Anterior cingulate cortex (tissue), 58 donors: ENCODE measurements at places on chromosomes 12 and 14.

GRCh38 chr12:70177631-70178030 lies 65.6 kb upstream of the CNOT2 start:
- DNase-seq, result no peak

DNA sequence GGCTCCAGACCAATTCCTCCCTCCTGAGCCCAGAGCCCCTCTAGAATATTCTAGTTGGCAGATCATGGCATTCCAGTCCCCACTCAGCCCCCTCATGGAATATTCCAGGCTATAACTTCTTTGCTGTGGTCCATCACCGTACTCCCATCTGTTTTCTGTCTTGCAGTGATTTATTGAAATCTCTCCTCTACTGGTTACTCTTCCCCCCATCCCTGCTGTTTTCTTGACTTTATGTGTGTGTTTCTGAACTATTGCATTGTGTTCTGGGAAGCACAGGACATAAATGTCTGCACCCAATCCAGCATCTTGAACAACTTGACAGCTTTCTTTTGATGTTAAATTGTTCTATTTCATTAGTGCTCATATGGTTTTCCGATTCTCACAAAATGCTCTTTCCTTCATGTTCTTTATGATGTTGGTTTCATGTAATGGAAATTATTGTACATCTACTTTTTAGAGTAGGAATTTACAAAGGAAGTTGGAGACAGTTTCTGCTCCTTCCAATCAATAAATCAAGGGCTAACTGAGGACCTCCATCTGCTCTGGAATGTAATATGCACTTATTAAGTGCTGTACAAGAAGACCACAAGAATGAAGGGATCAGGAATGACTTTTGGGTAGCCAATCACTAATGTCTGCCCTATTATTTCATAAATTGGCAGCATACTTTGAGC lies 26.3 kb downstream of the PDE6H start:
- no peak for DNase-seq

GRCh38 chr12:88633312-88633711 lies 53.0 kb upstream of the KITLG start:
- no peak for DNase-seq

- no peak for DNase-seq
Observed at GRCh38 chr14:24815543-24815942, 181.6 kb upstream of the GZMB start.

GRCh38 chr14:89270439-89271227 lies 146.4 kb downstream of the FOXN3 start:
- DNase-seq, result no peak

DNA sequence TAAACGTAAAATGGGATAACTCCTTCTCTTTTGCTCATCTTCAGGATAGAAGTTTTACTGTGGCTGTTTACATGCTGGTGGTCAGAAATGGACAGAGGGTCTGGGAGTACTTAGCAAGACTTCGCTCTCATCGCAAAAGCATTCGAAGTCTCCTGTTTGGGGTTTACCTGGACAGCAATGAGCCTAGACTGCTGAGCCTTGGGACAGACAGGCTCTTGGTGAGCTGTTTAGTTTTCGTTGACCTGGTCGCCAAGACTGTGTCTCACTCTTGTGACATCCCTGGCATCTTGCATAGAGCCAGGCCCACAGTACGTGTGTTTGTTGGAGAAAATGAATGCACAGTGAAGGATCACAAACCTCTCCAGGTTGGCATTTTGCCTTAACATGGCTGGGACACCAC lies 42.1 kb downstream of the CFAP251 start:
- no peak for DNase-seq

DNA sequence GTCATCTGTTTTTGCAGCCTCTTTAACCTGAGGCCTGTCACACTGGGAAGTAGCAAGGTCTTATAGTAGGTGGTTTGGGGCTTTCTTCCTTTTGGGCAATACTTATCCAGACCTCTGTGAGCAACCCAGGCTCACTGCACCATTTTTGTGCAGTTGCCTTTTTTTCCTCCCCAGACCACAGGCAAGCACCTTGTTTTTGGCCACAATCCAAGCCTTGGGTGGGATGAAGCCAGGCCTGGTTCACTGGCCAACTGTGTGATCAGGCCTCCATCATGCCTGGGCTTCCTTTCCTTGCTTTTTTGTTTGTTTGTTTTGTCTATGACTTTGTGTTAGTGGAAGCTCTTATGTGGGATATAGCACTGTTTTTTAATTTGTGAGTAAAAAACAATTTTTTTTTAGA lies 71.7 kb downstream of the DNAH10 start:
- no peak for DNase-seq

DNA sequence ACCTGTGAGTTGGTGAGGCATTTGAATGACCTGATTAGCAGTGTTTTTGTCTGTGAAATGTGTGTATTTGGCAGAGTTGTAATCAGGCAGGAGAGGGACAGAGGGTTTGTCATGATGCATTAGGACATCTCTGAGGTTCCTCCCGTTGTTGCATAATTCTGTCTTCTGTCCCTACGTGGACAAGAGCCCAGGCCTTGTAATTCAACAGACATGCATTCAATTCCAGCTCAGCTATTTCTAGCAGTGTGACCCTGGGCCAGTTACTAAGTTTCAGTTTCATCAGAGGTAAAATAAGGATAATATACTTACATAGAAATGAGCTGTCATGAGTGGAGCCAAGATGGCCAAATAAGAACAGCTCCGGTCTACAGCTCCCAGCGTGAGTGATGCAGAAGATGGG lies 208.6 kb downstream of the SLC38A4 start:
- no peak for DNase-seq
